DMS79 (cell line): ENCODE measurements at places on chromosomes 5 and 9.

DNA sequence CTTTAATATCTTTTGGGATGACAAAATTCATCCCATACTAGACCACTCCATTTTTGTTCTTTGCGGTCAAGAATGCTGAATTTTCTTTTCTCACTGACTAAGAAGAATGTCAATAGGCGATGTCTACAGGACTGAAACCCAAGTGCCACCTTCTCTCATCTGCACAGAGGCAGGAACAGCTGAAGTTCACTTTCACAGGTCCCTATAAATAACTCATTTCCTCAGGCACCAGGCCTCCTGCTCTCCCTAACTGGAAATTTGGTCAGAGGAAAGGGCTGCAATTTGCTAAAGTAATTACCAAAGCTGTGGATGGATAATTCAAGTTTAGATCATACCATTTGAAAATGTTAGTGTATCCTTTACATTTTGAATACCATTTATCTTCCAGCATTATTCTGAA is 142.9 kb downstream of the DIRAS2 start:
- no peak for DNase-seq

GRCh38 chr5:173198049-173198448 is 37.0 kb downstream of the NKX2-5 start:
- DNase-seq = no peak

- DNase-seq = no peak
These were observed 4.8 kb upstream of the FGF1 start for GRCh38 chr5:142690667-142691066.

DNA sequence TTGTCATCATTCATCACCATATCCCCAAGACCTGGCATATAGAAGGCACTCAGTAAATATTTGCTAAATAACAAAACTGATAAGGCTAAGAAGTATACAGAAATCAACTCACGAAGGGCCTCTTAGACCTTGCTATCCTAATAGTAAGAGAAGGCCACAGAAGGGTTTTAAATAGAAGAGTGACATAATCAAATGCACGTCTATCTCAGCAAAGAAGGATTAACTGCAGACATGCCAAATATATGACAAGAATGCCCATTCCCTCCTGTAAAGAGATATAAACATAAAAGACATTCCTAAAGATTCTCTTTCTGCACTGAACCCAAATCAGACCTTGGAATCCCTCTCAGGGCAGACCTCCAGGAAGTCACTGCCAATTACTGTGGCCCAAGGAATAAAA is 34.1 kb downstream of the ECPAS start:
- DNase-seq = no peak

GRCh38 chr5:19497229-19497815 is 490.7 kb downstream of the CDH18 start:
- no peak for DNase-seq

- no peak for DNase-seq
These were observed 57.2 kb downstream of the COL5A1 start for GRCh38 chr9:134698587-134699342.

DNA sequence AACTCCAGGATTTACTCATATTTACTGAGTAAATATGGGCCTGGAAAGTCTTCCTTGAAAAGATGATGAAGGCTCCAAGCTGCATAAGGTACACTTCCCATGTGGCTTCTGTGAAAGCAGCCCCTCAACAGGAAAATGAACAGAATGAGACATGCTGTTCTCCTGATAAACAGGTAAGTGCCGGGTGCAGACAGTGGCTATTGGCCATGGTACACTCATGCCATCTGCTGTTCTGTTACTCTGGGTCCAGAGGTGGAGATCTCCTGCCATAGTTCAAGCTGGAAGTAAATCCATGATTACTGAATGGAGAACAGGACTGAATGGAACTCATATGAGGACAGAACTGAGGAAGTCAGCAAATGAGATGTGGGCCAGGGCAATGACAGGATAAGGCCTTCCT is 103.6 kb downstream of the SLIT3 start:
- no peak for DNase-seq

- no peak for DNase-seq
These were observed 103.6 kb downstream of the FNBP1 start for GRCh38 chr9:129939431-129939830.

- no peak for DNase-seq
These were observed 885 bp upstream of the MLLT3 start for GRCh38 chr9:20623021-20623747.

DNA sequence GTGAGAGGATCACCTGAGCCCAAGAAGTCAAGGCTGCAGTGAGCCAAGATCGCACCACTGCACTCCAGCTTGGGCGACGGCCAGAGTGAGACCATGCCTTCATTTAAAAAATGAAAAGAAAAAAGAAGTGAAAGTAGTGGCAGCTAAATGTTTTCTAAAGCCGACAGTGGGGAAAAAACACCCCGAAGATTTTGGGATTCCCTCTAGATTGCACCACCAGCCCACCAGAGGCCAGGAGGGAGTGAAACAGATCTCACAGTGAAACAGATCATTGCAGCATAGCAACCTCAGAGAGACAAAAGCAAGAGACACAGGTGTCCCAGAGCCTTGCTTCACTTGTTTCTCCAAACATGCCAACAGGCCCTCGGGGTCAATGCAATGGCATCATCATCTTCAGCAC is 156.8 kb downstream of the PAX5 start:
- no peak for DNase-seq

DNA sequence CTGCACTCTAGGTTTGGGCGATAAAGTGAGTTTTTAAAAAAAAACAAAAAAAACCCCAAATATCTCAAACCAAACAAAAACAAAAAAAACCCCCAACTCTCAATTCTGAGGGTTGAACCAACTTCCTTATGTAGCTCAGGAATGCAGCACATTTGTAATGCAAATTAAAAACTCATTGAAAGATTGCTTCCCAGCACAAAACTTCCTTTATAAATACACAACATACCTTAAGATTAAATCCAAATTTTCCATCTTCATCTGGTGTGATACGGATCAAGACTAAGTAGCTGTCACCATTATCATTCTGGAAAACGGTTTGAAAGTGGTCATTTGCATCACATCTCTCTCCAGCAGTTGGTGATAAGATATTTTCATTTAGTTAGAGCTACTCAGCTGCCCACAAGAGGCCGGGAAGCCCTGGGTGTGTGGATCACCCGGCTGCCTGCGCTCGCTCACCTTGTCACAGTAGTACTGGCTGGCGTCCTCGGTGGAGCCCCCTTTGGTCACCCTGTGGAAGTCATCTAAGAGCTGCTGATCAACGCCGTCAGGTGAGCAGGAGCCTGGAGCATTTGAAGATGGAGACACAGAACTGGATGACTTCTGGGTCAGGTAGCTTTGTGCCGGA is 88.2 kb downstream of the PTPN3 start:
- no peak for DNase-seq

GRCh38 chr5:172438319-172438668 is 16.0 kb downstream of the SH3PXD2B start:
- no peak for DNase-seq

DNA sequence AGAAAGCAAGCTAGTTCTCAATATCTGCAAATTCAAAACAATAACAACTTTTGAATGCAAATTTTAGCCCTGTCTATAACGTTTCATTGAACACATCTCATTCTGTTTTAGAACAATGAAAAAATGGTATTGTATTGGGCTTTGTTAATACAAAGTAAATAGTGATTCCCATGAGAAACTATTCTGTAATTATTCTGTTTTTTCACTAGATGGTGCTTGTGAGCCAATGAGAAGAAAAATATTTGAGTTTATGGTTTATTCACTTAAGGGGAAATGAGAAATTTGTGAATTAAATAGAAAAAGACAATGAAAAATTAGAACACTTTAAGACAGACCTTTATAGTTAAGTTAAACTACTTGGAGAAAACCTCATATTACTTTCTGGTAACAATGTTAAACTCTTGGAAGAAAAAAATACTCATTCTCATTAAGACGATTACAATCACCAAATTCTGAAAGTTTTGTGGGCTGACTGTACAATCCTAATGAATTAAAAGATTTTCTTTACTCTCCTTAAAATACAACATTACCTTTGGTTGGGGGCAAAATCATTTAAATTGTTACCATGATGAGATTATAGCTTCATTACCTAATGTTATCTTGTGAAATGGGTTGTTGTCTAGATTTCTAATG is 127.0 kb downstream of the NNT start:
- DNase-seq = peak; percentile 3

DNA sequence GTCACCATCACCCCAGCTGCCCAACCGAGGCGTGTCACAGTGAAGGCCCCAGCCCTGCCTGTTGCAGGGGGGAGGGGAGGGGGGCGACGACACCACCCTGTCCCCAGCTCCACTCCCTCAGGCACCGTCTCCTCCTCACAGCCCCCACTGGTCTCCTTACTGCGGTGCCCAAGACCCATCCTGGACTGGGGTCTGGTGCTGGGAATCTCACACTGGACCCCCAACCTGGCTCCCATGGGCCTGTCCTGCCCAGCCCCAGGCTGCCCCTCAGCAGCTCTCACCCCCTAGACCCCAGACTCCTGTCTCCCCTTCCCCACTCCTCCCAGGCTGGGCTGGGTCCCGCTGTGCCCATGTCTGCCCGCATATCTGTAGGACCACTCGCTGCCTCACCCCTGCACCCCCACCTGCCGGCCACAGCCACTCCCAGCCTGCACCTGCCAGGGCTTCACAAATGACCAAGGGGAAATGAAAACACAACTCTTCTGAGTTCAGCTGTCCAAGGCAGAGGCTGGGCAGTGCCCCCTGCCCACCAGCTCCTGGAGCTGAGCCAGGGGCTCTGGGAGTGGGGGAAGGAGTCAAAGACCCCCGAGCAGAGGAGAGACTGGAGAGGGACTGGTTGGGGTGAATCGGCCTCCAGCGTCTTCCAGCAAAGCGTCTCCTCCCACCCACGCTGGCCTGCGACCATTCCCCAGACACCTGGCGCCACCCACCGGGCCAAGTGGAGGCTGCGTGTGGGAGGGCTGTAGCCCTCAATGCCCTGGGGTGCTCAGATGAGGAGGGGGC is 32.6 kb upstream of the EGFL7 start:
- DNase-seq = peak; percentile 58

DNA sequence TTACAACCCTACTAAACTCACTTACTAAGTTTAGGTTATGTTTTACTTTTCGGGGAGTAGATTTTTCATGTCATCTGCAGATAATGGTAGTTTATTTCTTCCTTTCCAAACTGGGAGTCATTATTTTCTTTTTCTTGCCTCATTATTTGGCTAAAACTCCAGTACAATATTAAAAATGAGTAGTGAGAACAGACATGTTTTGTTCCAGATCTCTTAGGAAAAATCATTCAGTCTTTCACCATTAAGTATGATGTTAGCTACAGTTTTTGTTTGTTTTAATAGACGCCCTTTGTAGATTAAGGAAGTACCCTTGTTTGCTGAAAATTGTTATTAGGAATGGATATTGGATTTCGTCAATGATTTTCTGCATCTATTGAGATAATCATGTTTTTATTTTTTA is 472.0 kb upstream of the PAPPA start:
- no peak for DNase-seq

GRCh38 chr9:18549772-18550171 is 75.8 kb downstream of the ADAMTSL1 start:
- DNase-seq = no peak

DNA sequence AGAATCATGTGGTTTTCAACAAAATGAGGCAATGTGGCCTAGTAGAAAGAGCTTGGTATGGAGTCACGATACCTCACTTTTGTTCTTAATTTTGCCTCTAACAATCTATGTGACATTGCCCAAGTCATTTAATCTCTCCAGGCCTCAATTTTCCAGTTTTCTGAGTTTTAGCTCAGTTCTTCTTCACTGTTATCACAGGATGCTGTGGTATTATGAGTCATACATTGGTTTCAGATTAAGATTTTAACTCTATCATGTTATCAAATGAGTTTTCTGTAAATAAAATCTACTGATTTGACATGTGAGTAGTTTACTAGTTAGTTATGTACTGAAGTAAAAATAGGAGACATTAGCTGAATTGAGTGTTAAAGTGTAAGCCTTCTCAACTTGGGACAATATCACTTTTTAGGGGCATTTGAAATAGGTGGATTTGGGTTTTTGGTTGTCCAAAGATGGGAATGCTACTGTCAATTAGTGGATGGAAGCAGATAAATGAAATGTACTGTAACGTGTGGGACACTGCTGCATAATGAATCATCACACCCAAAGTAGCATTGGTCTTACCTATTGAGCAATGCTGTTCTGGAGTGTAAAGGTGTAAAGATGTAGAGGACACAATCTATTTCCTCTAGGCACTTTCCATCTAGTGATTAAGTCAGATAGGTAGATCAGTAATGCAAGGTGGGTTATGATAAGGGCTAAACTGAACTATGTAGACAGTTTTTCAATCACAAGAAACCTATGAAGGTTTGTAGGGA is 73.3 kb downstream of the NNT start:
- DNase-seq = no peak

GRCh38 chr5:98424681-98425450 is 348.6 kb upstream of the RGMB start:
- no peak for DNase-seq

DNA sequence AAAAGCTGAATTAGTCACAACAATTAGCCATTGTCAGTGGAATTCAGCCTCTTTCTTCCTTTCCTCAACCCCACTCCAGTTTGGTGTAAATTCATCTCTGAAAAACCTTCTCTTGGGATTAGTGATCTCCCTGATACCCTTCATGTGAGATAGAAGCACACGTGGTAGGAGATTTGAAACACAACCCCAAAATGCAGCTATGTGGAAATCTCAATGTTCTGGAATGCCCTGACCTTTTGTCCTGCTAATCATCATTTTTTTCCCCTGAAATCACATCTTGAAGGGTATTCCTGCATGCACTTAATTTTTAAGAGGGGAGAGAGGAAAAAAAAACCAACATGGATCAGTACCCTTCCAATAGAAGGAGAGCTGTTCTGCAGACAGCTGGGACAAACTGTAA is 612.6 kb downstream of the EBF1 start:
- no peak for DNase-seq

GRCh38 chr5:72242796-72243475 is 77.1 kb downstream of the MRPS27 start:
- DNase-seq = no peak

DNA sequence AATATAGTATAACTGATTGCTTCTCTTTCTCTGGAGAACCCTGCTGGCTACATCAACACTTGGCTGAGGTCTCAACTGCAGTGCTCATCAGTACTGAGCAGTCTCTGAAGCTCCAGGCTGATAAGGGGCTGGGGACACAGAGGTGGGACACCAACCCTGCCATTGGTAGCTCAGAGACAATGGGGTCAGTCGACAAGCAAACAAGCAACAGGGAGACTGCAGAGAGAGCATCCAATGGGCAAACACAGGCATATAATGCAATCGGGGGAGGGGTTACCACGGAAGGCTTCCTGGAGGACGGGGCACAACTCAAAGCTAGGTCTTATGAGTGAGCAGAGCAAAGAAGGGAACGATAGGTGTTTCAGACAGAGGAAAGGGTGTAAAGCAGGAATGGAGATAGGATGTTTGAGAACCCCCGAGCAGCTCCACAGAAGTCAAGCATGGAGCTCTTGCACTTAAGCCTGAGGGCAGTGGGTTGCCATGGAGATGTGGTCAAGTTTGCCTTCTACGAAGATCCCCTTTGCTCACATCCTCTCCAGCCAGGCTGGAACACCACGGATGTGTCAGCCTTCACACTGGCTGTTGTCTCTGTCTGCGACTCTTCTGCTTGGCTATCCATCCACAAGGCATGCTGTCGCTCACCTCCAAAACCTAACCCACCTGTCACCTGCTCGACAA is 21.5 kb upstream of the AKNA start:
- DNase-seq = peak; percentile 38
